ENCODE measurements at places on chromosomes 13 and 19.

DNA sequence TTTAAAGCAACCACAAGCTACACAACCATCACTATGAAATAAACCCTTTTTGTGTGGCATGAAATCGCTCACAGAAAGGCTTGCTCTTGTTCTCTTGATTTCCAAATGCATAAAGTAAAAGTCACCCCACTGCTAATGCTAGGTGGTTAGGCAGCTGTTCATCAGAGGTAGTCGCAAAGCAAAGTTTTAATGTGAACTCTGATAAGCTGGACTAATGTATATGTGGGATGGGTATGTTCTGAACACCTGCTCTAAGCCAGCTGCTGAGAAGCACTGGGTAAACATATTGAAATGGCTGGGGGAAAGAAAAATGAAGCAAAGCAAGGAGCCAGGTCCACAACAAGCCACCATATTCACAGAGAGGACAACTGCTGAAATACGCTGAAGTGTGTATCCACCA, 142.3 kb downstream of the KLF12 start:
- DNase-seq, result no peak

DNA sequence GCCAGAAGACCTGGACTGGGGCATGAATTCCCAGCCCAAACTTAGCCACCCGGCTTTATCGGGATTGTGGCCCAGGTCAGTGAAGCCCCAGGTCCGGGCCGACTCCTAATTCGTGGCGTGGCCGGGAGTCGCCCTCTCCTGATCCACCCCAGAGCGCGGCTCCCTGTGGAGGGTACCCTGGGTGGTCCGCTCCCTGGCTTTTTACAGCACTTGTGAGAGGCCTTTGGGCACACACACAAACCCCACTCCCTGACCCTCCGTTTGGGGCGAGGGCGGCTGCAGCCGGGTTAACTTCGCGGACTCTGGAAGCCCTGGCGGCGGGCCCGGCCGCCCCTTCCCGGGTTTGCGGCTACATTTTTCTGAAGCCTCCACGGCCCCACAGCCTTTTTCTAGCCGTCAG, 56.4 kb downstream of the ZNF568 start:
- no peak for DNase-seq

DNA sequence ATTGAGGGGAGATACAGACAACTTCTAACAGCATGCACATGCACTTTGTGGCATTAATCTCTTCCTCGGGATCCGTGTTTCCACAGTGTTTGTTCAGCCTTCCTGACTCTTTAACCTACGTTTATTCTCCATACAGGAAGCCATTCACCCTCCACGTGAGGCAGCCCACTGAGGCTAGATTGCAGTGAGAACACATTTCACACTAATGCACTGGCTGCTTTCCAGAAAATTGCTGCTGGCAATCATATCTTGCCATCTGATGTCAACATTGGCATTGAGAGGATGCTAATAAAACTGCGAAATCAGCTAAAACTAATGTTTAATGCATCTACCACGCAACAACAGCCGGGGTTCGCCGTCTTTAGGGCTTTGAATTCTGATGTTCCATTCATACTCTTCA, 30.0 kb downstream of the DCLK1 start:
- no peak for DNase-seq

GRCh38 chr13:69288026-69288425, 819.6 kb upstream of the ATXN8OS start:
- no peak for DNase-seq

DNA sequence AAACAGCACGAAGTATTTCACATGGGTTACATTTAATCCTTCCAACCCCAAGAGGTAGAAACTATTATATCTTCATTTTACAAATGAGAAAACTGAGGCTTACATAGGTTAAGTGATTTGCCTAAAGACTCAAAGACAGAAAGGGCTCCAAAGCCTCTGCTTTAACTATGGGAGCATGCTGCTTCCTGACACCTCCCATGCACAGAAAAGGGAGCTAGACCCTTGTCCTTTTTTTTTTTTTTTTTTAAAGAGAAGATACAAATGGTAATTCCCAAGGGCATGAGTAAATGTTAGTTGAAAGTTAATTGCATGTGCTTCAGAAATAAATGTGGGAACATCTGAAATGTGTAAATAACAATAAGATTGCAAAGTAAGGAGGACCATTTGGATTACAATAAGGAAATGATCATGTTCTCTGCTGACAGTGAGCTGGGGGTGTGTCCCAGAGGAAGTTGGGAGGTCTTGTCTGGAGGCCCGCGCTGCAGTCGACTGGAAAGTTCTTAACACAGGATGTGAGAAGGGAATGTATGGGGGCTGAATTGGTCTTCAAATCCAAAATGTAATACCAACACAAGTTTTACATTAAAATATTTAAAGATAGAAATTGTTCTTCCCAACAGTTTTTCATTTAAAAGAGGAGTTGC, 500.3 kb downstream of the KLF12 start:
- no peak for DNase-seq

DNA sequence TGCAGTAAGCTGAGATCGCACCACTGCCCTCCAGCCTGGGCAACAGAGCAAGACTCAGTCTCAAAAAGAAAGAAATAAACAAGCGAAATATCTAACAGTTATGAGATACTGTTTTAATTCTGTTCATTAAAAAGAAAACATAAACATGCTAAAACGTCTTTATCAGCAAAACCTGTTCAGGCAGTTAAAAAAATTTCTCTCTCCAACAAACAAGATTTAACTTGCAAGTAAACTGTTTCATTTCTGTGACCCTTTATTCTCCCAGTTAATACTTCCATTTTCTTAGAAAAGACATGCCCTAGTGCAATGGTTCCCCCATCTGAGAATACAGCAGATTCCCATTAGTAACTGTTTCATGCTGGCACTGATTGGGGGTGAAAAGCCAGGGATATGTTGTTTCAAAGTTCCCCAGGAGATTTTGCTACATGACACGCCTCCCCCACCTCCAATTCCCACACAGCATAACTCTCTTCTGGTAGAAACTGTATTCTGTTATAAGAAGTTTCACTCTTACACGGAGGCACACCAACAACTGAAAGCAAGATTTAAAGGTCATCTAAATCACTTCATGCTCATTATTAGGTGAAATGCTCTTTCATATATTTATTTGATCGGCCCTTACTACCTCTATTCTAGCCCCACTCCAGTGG, 24.4 kb downstream of the ELF1 start:
- DNase-seq, result no peak

GRCh38 chr13:108195146-108195545, 20.2 kb downstream of the LIG4 start:
- DNase-seq, result no peak

- no peak for DNase-seq
Measured at GRCh38 chr13:91331047-91331915, 16.2 kb upstream of the MIR17HG start.

DNA sequence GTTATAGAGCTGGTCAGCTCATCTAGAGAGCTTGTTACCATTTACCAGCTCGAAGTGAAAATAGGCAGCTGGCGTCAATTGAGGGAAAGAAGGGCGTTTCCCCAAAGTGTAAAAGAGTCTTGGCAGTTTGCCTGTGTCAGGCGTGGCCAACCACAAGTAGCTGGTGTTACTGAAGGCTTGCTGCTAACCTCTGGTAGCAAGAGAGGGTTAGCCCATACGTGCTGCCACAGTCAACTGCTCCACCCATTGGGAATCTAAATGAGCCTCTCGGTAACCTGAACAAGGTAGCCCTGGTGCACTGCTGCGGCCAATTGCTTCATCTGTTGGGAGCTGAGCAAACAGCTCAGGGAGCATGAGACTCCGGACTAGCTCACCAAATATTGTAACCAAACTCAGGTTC, 314.9 kb upstream of the SLITRK5 start:
- DNase-seq, result no peak

- DNase-seq, result no peak
Measured at GRCh38 chr13:99966064-99966805, 5.3 kb downstream of the ZIC5 start.

DNA sequence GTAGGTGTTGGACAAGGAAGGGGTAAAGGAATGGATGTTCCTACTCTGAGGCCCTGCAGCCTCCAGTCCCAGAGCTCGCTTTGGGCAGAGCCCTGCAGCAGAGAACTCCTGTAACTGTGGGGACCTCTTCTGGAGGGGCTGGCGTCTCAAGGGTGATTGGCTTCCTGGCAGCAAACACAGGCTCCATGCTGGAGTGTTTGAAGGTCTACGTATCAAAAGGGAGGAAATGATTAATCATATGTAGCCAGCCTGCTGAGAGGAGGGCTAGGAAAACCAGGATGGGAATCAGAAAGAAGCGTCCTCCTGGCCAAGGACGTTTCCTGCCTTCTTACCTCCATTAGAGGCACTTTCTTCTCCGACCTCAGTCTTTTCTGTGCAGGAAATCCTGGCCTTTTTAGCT, 208.5 kb downstream of the TSHZ3 start:
- DNase-seq, result no peak

DNA sequence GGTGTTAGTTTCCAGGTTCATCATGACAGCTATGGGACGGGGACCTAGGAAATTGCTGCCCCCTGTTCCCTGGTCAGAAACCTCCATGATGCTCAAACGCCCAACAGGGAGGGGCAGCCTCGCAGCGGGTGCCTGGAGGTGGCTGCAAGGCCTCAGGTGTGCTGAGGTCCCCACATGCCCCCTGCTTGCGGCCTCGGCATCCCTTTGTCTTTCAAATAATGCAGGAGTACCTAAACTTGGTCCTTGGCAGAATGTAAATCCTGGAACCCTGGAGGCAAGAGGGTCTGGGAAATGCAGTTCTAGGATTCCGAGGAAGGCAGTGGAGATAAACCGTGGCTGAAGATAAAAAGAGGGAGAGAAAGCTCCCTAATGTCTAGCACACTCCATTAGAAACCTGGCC, 52.4 kb downstream of the SKA3 start:
- no peak for DNase-seq

- no peak for DNase-seq
Measured at GRCh38 chr19:41265395-41266153, 1.4 kb downstream of the HNRNPUL1 start.

DNA sequence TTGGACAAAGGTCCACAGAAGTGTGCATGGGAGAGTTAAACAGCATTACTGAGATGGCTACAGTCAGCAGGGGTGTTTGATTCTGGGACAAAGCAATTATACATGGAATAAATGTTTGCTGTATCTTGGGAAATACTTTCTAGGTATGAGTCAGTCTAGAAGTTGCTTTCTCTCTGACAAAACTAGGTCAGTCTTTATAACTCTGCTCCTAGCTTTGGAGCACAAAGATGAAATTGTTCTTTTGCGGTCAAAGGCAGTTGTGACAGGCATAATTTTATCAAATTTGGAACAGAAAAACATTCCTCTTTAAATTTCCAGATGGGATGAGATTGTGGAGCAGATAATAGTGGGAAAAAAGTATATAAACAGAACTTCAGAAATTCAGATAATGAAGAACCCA, 1045.4 kb upstream of the MIR17HG start:
- no peak for DNase-seq

DNA sequence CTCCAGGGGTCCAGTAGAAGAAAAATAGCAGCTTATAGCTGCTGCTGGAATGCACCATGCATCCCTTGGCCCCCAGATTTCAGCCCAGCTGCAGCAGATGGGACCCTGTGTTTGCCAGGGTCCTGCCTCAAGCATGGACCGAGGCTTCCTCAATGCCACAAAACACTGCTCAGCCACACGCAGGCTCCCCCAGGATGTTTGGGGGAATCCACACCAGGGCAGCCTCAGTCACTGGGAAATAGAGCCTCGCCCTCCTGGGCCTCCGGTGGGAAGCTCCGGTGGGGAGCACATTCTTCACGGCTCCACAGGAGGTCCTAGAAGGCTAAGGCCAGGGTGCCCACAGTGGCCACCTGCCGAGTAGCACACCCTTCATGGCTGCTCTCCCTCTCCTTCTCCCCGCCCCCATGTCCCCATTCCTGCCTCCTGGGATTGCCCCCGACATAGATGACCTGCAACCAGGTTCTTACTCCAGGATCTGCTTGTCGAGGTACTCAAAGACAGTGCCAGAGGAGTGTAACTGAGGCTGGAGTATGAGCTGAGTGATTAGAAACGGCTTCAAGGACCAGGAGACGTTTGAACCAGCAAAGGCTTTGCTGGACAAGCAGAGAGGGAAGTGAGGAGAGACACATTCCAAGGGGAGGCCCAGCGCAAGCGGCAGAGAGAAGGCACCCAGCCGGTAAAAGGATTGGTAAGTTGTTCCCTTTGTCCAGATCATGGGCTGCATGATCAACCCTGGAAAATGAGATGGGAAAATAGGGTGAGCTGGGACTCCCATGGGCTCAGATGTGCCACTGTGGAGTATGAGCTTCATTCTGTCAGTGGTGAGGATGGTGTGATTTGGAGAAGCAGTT, 110.7 kb upstream of the UQCRFS1 start:
- DNase-seq, result no peak

- DNase-seq, result no peak
Measured at GRCh38 chr13:51623473-51623872, 39.2 kb downstream of the WDFY2 start.

- DNase-seq, result no peak
Measured at GRCh38 chr13:91609353-91609752, 210.9 kb downstream of the GPC5 start.

DNA sequence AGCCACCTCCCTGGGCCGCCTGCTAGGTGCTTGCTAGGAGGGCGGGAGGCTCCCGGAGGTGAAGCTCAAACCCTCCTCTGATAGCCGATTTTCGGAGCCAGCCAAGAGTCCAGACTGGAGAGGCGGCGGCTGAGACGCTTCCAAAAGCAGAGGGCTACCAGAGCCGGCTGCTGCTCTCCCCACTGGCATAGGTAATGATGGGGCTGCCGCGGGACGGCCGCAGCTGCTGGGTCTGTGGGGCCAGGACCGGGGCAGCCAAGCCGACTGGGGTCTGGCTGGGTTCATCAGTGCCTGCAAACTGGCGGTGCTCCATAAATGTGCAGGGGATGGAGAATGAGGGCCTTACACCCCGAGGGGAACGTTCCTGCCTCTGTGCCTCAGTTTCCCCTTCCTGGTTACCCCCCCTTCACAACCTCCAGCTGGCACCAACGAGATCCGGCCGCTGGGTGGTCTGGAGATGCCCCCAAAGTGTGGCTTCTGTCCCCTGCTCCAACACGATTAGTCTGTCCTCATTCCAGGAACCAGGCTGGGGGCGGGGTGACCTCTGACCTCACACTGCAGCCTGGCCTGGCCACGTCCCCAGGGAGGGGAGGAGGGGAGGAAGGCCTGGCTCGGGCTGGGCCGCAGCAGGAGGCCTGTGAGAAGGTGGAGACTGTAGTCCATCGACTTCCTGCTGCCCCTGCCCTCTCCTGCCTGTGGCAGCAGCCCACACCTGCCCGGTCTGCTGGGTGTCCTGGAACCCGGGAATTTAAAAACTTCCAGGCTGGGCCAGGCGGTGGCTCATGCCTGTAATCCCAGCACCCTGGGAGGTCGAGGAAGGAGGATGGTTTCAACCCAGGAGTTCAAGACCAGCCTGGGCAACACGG, 3.8 kb upstream of the WDR18 start:
- no peak for DNase-seq

GRCh38 chr19:48321372-48321621, 4.1 kb upstream of the EMP3 start:
- peak; percentile 97 for DNase-seq
